Osteoblast (primary cell): ENCODE measurements at places on chromosomes 3 and 15. TPM values are rescaled to one million over a fixed set of nuclear protein-coding genes. Genes with fewer than 3 reads are reported as not detected.

Gene FGF7
- total RNA-seq, result 377 and 445 TPM in 2 replicates

Gene SST
- total RNA-seq, result not detected in 2 replicates

Gene PLA2G4D
- total RNA-seq, result not detected in 2 replicates

Gene ITIH1
- not detected in 2 replicates for total RNA-seq

Gene SEMA5B
- not detected in 2 replicates for total RNA-seq

Gene CCR8
- total RNA-seq, result not detected in 2 replicates

DNA sequence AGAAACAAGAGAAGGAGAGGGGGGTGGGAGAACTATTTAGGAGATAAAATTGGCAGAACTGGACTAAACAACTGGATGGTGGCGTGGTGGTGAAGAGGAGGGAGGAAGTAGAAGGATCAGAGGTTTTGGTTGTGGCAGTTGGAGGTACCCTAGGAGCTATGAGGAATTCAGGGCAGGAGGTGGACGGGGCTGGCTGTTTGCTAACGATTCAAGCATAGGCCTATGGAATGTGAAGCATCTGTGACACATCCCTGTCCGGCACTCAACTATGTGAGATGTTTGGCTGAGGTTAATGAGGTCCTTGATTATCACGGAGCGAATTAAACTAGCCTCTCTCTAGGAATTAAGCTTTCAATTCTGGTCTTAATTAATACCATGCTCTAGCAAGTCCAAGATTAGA lies 13.5 kb downstream of the TARS3 start:
- no peak overlapping the region for H3K4me3 ChIP-seq
- H3K27me3 ChIP-seq, result no peaks in the 10 kb centered on the region
- peaks cover 30% of the 10 kb centered on the region for H3K36me3 ChIP-seq
- H3K27ac ChIP-seq, result peak overlapping the region; percentile 19

DNA sequence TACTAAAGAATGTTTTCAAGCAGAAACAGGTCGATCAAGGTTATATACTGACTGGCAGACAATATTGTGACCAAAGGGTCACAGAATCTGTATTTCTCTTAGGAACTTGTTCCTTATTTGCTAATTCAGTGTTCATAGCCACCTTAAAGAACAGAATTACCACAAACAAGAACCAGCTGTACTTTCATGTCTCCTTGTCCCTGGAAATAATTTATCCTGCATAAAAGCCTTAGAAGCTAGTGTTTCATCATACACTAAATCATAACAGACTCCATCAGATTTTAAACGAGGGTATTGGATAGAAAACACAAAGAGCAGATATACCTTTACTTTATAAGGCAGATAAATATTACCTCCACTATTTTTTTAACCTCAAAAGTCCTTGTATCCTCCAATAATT lies 6.4 kb downstream of the DNAJC19 start:
- no peaks in the 10 kb centered on the region for H3K27me3 ChIP-seq
- H3K4me1 ChIP-seq, result peaks cover 4% of the 10 kb centered on the region
- no peak for DNase-seq
